ENCODE measurements at places on chromosomes 4 and X. TPM values are rescaled to one million over a fixed set of nuclear protein-coding genes. Genes with fewer than 3 reads are reported as not detected.

Gene THAP6
- 21.4 TPM for total RNA-seq

Gene GABRG1
- not detected for total RNA-seq

Gene GUCY2F
- not detected for total RNA-seq

Gene ZNF827
- 14.2 TPM for total RNA-seq

Gene FSTL5
- not detected for total RNA-seq

Gene TRIM2
- total RNA-seq = 45.3 TPM

Gene KLHL2
- 15.5 TPM for total RNA-seq

Gene CCNB3
- total RNA-seq = 0.08 TPM

Gene SORCS2
- total RNA-seq = 2.7 TPM

DNA sequence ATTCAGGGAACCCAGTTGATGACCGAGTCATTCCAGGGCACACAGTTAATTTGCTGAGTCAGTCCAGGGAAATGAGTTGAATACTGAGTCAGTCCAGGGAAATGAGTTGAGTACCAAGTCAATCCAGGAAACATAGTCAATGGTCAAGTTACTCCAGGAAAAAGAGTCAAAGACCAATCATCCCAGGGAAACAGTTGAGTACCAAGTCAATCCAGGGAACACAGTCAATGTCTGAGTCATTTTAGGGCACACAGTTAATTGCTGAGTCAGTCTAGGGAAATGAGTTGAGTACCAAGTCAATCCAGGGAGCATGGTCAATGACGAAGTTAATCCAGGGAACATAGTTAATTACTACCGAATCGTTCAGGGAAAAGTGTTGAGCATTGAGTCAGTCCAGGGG is 754.4 kb downstream of the NLGN4X start:
- DNase-seq = no peak

- no peak for DNase-seq
These were observed 8.9 kb upstream of the GJB1 start for GRCh38 chrX:71214152-71214551.

DNA sequence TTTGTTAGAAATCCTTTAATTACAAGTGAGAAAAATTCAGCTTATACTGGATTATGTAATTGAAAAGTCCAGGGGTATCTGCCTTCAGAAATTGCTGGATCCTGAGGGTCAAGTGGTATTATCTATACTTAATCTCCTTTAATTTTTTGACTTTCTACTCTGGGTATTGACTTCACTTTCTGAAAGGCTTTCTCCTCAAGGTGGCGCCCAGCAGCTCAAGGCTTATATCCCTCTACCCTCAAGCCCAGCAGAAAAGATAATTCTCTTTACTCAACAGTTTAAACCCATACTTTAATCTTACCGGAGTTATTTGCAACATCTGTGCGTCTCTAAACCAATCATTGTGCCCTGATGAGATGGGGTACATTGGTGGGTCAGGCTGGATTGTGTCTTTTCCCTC is 129.5 kb downstream of the LARP7 start:
- DNase-seq = no peak

- no peak for DNase-seq
These were observed 5.8 kb upstream of the SRD5A3 start for GRCh38 chr4:55340266-55340665.

DNA sequence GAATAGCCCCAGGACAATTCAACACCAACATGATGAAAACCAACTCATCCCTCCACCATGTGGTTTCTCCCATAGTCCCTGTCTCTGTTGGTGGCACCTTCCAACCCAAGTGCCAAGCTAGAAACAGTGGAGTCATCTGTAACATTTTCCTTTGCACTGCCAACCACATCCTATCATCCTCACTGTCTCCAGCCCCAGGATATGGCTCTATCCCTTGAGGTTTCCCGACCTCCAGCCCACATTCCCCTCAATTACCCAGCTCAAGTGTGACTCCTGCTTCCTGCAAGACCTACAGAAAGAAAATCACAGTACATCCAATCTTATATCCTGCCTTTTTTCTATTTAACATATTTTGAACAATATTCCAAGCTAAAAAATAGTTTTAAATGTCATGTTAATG is 24.2 kb downstream of the PNMA6F start:
- DNase-seq = no peak

DNA sequence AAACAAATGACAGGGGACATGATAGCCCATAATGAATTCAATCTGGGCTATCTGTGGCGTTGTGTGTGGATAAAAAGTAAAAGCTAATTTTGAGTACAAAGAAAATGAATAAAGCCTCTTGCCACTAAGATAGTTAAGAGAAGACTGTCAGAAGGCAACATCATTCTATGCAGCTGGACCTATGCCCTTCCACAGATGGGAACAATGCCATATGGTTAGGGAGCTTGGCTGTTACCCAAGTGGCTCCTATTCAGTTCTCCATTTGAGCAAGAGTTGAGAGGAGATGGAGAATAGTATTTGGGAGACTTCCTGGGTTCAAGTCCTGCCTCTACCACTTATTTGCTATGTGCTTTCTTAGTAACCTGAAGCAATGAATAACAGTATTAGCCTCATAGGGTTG is 107.7 kb downstream of the ANXA3 start:
- no peak for DNase-seq

DNA sequence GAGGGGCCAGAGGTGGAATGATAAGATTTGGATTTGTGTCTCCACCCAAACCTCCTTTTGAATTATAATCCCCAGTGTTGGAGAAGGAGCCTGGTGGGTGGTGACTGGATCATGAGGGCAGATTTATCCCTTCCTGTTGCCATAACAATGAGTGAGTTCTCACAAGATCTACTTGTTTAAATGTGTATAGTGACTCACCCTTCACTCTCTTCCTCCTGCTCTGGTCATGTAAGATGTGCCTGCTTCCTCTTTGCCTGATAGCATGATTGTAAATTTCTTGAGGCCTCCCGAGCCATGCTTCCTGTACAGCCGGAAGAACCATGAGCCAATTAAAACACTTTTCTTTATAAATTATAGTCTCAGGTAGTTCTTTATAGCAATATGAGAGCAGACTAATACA is 348.6 kb downstream of the AR start:
- no peak for DNase-seq

GRCh38 chrX:24317567-24317966 is 3.7 kb upstream of the SUPT20HL2 start:
- no peak for DNase-seq

DNA sequence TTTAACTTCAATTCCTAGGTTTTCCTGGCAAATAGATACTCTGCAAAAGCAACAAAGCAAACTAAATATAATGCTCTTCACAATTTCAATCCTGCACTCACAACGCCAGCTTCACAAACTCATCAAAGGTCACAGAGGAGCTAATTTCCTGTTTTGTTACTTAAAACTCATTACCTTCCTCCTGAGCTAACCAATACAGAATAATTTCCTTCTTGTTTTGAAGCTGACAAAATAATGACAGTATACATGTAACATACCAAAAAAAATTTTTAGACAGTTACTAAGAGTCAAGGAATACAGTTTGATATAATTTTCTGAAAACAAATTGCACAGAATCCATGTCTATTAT is 17.9 kb downstream of the CNOT6L start:
- DNase-seq = no peak

DNA sequence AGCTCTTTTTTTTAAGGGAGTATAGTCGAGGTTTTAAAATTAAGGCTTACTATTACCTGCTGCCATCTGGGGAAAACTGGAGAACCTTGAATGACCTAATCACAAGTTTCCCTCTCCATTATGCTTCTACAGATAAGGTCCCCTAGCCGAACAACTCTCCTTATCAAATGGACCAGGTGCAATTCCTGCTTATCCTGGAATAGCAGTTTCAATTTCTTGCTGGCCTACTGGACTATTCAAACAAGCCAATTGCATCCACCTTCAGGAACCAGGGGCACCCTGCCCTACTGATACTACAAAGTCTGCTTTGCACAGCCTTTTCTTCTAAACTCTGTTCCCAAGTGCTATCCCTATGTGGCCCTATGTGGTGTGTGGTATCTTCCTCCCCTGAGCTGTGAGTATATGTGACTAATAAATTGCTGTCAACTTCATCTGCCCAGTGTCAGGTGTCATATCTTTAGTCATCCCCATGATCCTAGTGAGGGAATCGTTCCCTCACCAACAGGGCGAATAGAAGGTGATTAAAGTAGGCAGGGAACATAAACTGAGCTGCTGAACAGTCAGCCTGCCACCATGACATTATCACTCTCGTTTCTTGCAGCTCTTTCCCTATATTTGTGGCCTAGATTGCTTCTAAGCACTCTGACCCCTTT is 128.5 kb downstream of the ATG4A start:
- DNase-seq = no peak
